ENCODE measurements at places on chromosomes 6 and 20. TPM values are rescaled to one million over a fixed set of nuclear protein-coding genes. Genes with fewer than 3 reads are reported as not detected.

DNA sequence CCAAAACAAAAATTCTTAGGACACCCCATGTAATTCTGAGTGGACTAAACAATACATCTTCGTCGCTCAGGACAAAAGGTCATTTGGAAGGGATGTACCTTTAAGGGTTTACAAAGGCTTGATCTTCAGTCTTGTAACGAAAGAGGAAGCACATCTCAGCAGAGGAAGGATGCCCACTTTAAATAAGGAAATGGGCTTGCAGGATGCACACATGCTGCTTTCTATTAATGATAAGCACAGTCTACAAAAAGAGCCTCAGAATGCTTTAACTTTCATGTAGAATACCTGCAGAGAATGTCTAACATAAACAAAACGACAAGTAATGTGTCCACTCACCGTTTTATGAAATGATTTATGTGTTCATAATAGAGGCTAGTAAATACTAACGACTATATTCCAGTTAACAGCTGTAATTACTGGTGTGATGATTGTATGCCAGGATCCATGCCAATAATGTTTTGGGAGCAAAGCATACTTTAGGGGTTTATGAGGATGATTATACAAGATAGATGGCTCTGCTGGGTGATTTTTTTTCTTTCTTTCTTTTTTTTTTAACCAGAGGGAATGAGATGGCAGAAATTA, 216.9 kb downstream of the GMDS start:
- DNase-seq, result peak; percentile 39

DNA sequence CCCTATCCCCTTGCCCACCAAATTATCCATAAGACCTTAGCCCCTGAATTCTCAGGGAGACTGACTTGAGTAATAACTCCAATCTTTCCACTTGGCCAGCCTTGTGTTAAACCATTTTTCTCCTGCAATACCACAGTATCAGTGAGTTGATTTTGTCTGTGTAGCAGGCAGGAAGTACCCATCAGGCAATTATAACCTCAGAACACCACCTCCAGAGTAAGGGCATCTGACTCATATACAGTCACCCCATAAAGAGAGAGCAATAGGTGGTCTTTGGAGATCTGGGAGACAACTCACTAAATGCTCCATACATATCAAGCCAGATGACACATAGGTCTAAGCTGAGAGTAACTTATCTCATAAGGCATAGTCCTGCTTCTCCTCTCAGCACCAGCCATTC, 83.7 kb downstream of the FILIP1 start:
- DNase-seq, result no peak

GRCh38 chr6:1767481-1768246, 157.9 kb downstream of the FOXC1 start:
- no peak for DNase-seq

The VEGFA gene
- total RNA-seq, result 88.5 TPM

GRCh38 chr6:138239774-138240173, 21.5 kb upstream of the PBOV1 start:
- no peak for DNase-seq

The PRSS16 gene
- total RNA-seq, result 13.3 TPM

The GPX5 gene
- not detected for total RNA-seq

DNA sequence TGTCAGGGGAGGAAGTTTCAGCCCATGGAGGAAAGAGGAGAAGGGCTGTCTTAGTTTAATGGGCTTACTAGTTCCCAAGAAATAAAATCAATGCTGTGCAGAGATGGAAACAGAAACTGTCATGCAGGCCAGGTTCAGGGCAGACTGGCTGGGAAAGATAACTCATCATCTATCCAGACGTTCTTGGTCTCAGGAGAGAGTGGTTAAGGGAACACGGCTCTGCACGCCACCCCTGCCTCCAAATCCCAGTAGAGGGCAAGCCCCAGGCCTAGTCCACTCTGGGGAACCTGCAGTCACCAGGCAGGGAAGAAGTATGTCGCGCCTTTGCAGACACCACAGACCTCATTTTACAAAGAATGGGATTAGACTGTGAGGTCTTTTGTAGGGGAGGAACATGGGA, 12.5 kb downstream of the ALDH8A1 start:
- no peak for DNase-seq

GRCh38 chr6:157260735-157261410, 62.4 kb downstream of the TMEM242 start:
- no peak for DNase-seq

The HLA-DRB1 gene
- total RNA-seq, result 111 TPM

The TPBG gene
- total RNA-seq, result not detected

- DNase-seq, result no peak
Measured at GRCh38 chr6:93163146-93163545, 256.2 kb downstream of the EPHA7 start.
